ENCODE measurements at places on chromosomes 5 and 9.

GRCh38 chr9:755454-756381 lies 85.8 kb upstream of the DMRT1 start:
- DNase-seq = no peak

DNA sequence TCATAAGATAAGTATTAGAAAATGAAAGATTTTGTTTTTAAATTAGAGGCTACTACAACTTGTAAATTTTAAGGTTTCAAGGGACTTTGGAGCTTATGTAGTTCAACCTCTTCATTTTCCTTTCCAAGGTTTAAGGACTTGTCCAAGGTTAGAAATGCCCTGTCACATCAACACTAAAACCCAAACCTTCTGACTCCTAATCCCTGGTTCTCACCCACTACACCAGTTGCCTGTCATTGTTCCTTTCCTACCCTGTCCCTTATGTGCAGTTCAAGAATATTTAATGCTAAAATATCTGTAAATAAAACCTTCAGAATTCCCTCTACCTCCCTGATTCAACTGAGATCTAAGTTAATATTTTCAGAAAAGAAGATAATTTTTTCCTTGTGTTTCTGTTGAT lies 206.4 kb downstream of the NFIB start:
- DNase-seq = no peak

- DNase-seq = no peak
Observed at GRCh38 chr5:164139423-164139822, 634.0 kb downstream of the MAT2B start.

- no peak for DNase-seq
Observed at GRCh38 chr5:92678640-92679039, 902.4 kb downstream of the NR2F1-AS1 start.

GRCh38 chr9:72955571-72955970 lies 2.7 kb upstream of the ALDH1A1 start:
- no peak for DNase-seq

DNA sequence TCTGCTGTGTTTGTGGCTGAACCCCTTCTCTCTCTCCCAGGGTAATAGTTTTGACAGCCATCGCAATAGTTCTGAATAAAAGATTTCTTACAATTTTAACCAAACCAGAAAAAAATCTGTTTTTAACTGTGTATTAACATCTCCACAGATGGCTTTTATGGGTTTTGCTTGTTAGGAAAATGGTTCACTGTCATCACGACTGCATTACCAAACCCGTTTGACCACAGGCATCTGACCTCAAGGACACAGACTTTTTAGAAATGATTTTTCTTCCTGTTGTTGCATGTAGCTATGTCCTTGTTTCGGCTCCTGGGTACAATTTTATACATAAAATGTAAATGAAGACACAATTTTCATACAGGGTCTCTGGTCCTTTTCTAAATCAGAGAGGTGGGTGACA lies 316.1 kb downstream of the IRX1 start:
- no peak for DNase-seq

DNA sequence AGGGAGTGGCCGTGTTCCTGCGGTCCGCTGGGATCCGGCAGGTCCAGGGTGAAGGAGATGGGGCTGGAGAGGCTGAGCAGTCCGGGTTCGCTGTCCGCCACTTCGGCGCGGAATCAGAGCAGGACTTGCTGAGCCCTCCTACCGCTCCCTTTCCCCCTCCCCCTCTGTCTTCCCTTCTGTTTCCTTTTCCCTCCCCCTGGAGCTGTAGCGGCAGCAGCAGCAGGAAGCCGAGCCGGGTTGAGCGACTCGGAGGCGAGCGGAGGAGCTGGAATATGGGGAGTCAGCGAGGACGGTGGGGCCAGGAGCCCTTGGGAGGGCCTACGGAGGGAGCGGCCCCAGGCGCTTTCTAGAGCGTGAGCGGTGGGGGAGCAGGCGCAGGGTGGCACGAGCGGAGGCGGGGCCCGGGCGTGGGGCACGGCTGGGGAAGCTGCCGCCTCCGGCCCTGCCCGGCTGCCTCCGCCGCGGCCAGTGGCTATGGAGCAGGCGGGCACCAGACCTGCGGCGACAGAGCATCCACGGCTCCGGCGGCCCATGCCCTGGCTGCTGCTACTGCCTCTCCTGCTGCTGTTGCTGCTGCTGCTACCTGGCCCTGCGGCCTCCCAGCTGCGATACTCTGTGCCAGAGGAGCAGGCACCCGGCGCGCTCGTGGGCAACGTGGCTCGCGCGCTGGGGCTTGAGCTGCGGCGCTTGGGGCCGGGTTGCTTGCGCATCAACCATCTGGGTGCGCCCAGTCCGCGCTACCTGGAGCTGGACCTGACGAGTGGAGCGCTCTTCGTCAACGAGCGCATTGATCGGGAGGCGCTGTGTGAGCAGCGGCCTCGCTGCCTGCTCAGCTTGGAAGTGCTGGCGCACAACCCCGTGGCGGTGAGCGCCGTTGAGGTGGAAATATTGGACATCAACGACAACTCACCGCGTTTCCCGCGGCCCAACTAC lies at the start of gene PCDHAC2:
Gene PCDHAC2, plus strand, starts transcription at position 184 of the 933 bp plus-strand sequence. Its CDS starts 291 bp downstream, at position 475.
- no peak for DNase-seq

- DNase-seq = no peak
Observed at GRCh38 chr5:32625106-32625505, 39.7 kb downstream of the SUB1 start.

DNA sequence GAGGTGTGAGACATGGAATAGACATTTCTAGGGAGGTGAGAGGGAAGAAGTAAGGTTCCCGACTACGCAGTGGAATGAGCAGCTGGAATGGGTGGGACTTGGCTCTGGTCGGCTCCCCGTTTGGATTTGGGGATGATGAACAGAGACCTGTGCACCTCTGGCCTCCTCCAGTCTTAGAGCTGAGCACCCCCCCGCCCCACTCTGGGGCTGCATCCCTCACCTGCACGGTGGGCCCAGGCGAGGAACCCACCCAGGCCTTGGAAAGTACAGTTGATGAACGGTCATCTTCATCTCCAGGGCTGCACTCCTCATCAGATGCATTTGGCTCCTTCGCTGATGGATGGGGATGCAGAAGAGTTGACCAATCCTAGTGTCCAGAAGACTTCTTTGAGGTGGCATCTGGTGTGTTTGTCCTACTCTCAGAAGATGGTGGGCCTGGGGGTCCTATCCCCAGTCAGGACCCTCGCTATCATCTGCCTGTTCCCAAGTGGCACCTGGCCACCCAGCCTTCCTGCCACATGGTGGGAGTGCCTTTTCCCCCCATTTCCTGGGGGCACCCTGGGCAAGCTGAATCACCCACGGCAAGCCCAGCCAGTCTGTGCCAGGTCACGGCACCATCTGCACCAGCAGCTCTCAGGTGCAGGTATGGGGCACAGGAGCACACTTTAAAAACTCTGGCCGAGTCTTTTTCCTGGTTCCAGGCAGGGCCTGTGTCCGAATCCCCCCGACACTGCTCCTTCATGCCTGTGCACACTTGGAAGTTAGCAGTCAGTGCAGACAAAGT lies 70.5 kb downstream of the GTF3C4 start:
- DNase-seq = no peak

GRCh38 chr9:109310486-109310901 lies 10.4 kb downstream of the EPB41L4B start:
- DNase-seq = no peak

DNA sequence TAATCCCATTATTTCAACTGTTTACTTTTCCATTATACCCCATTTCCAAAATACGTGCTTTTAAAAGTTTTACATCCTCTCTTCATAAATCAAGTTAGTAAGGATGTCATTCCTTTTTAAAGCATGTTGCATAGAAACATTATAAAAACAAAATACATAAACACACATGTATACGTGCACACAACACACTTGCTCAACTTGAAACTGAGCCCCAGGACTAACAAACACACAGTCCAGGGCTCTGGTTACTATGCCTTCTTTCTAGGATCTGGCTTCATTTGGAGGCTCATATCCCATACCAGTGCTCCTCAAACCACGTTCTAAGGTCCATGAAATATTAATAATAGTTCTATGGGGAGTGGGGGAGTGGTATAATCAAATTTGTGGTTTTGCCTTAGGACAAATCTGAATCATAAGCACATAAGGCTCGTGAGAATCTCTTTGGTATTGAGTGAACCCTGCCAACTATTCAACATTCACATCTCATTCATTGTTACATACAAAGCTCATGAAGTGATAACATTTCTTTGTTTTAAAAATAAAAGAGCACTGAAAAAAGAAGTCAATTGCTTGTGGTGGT lies 55.2 kb downstream of the NFIB start:
- no peak for DNase-seq

DNA sequence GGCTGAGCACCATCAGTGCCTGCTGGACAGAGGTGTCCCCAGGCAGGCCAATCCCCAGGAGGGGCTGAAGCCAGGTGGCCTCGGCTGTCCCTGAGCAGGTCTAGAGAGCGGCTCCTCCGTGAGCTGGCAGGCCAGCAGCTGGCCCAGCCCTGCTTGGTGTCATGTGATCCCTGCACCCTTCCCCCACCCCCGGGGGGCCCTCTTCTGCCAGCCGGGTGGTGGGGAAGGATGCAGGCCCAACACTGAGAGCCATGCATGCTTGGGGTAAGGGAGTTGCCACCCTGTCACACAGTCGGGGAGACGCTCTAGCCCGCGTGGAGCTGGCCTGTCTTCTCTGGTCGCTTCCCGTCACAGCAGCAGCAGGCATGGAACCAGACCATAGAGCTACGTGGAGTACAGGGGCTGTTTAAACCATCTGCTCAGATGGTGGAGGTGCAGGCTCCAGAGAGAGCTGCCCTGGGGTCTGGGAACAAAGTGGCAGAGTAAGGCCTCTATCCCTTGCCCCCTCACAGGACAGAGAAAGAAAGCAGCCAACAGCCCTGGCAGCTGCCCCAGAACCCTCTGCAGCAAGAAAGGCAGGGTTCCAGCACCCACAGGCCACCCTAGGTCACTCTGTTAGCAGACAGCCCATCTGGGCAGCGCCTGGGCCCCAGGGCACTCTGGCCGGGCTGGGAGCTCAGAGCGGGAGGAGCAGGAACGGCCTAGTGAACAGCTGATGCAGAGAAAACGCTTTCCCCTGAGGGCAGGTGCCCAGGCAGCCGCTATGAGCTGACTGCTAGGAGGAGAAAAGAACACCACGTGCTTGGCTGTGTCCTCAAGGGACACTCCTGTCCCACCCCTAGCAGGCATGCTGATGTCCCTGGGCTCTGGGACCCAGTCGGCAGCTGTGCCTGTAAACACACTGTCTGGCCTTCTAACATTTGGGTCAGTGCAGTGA lies 6.8 kb downstream of the RALGDS start:
- DNase-seq = no peak

GRCh38 chr5:150516011-150516410 lies 8.1 kb downstream of the NDST1 start:
- no peak for DNase-seq

DNA sequence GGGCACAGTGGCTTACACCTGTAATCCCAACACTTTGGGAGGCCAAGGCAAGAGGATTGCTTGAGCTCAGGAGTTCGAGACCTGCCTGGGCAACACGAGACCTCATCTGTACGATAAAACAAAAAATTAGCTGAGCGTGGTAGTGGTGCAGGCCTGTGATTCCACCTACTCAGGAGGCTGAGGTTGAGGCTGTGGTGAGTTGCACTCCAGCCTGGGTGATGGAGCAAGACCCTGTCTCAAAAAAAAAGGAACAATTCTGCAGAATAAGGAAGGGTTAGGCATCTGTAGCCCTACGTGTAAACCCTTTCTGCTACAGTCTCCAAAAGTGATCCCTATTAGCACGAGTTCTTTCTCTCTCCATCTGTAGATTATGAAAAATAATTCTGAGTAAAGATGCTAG lies 19.9 kb downstream of the CDC26 start:
- no peak for DNase-seq

- DNase-seq = no peak
Observed at GRCh38 chr5:126741361-126741760, 35.6 kb upstream of the LMNB1 start.

DNA sequence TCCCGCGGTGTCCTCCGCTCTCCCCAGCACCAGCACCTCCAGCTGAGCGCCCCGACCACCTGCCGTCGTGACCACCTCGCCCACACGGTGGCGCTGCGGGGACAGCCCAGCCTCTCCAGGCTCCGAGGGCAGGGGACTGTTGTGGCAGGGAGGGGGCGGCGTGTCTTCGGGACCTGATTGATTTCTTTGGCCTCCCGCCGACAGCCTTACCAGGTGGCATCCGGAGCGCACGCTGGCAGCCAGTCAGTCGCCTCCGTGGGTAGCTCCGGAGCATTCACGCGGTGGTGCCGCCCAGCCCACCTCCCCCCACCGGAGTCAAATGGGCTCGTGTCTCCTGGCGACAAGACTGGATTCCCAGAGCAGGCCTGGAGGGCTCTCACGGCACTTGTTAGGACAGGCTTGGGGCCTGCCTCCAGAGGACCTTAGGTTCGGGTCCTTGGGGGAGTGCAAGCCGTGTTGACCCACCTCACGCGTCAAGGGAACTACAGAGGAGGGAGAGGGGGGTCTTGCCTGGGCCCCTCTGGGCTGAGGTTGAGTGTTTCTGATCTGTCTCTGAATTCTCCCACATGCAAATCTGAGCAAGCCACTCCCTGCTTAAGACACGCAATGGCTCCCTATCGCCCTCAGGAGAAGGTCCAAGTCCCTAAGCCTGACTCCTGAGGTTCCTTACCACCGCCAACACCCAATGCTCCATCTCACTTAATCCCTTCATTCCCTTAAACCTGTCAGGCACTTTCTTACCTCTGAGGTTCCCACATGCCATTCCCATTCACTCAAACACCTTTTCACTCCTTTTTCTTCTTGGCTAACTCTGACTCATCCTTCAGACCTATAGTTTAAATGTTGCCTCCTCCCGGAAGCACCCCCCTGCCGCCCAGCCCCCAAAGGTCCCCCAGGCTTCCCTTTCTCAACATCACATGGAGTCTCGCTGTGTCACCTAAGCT lies 51.2 kb upstream of the GGTA1 start:
- peak; percentile 60 for DNase-seq

- DNase-seq = no peak
Observed at GRCh38 chr5:150234576-150235499, 45.0 kb downstream of the SLC6A7 start.

- DNase-seq = no peak
Observed at GRCh38 chr5:142069606-142070399, 38.8 kb upstream of the NDFIP1 start.

GRCh38 chr9:134455021-134455471 lies 128.8 kb downstream of the RXRA start:
- DNase-seq = no peak

DNA sequence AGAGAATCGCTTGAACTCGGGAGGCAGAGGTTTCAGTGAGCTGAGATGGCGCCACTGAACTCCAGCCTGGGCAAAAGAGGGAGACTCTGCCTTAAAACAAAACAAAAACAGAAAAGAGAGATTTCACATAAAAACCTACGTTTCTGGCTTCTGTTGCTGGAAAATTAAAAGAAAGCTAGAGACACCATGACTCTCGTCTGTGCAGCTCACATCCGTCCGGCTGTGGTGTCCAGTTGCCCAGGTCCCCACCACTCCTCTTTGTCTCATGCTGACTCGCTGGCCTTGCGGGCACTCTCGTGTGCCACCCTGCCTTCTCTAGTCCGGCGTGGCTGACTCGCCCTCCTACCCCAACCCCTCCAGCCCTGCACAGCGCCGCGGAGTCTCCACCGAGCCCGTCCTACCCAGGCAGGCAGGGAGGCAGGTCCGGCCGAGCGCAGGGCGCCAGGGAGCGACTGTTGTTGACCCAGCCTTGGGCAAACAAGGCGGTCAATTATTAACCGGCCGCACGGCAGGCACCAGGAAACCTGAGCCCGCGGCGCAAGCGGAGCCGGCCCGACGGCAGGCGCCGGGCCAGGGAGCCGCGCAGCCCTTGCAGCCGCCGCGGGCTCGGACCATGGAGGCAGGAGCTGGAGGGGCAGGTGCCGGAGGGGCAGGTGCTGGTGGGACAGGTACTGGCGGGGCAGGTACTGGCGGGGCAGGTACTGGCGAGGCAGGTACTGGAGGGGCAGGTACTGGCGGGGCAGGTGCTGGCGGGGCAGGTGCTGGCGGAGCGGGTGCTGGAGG lies at the start of gene PRRT1B:
Gene PRRT1B, plus strand, starts transcription at position 521 of the 783 bp plus-strand sequence. Its CDS starts 93 bp downstream, at position 614.
- DNase-seq = no peak

- DNase-seq = no peak
Observed at GRCh38 chr5:96083361-96083881, 121.8 kb upstream of the ELL2 start.

Data from T-helper 9 cell (primary cell).